Ovary (tissue), 10 donors: ENCODE measurements at places on chromosomes 4 and X.
A peak's percentile ranks its signal among the peaks of the same experiment; 100 is the strongest.

- DNase-seq: peak; percentile 66
Observed at GRCh38 chrX:129925305-129926092, 19.5 kb downstream of the UTP14A start.

- DNase-seq: no peak
Observed at GRCh38 chr4:116880625-116881024, 204.8 kb downstream of the TRAM1L1 start.

- no peak for DNase-seq
Observed at GRCh38 chrX:40467454-40467853, 113.3 kb upstream of the ATP6AP2 start.

DNA sequence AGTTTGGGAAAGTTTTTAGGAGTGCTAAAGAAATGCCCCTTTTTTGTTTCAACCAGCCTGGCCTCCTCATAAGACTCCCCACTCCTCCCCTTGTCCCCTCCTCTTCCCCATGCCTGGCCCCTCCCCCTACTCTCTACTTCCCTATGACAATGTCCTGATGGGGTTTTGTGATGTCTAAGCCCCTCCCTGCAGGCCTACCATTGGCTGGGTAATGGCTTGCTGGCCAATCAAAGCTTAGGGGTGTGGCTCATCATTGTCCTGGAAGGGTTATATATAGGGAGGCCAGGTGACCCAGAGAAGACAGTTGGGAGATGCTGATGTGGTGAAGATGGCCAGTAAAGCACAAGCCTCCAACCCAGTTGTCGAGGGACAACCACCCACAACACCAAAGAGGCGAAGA is 48.2 kb upstream of the PASD1 start:
- no peak for DNase-seq
